ENCODE measurements at places on chromosomes 5 and 9.

DNA sequence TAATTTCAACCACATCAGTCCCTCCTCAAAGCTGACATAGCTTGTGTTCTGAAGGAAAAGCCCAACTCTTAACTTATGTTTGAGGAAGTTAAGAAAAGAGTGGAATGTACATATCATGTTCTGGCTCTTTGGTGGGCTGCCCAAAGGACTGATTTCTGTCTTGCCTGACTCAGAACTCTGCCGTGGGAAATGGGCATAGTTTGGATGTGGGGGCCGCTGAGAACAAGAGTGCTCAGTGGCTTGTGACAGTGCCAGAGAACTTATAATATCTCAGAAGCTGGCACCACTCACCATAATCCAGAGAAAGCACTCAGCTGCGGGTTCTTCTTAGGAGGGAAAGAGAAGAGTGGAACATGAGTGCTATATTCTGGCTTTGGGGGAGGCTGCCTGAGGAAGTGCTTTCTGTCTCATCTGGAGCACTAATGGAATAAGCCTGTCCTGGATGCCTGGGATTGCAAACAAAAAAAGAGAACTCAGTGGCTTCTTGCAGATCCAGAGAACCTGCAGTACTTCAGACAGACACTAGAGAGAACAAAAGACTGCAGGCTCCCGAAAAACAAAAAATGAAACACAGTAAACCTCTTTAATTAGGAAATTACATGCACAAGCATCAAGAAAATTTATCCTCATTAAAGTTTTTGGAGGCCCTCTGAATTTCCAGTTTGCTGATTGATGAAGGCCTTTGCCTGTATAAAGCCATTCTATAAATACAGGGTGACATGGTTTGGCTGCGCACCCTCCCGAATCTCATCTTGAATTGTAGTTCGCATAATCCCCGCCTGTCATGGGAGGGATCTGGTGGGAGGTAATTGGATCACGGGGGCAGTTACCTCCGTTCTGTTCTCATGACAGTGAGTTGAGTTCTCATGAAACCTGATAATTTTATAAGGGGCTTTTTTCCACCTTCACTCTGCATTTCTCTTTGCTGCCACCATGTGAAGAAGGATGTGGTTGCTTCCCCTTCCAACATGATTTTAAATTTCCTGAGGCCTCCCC is 207.0 kb downstream of the DMAC1 start:
- no peak for DNase-seq

- DNase-seq = no peak
Observed at GRCh38 chr5:57687596-57687995, 205.0 kb upstream of the ACTBL2 start.

GRCh38 chr9:34374905-34375552 is 1.7 kb downstream of the MYORG start:
- DNase-seq = no peak

DNA sequence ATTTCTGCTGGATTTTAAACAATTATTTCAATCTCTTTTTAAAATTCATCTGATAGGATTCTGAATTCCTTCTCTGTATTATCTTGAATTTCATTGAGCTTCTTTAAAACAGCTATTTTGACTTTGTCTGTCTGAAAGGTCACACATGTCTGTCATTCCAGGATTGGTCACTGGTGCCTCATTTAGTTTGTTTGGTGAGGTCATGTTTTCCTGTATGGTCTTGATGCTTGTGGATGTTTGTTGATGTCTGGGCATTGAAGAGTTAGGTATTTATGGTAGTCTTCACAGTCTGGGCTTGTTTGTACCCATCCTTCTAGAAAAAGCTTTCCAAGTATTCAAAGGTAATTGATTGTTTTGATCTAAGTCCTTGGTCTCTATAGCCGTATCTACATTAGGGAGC is 39.1 kb downstream of the DENND4C start:
- DNase-seq = no peak

DNA sequence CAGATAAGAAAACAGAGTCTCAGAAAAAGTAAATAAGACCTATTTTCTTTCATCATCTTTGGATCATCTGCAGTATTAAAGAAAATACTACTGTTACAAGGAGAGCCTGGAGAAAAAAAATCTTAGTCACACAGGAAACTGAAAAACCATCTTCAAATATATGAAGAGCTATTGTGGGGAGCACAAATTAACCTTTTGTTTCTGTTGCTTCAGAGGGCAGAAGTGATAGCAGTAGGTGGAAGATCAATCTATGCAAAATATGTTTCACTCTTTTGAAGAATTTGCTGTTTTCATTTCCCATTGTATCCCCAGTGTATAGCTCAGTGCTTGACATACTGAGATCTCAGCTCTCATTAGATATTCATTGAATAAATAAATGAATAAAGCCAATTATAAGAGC is 13.1 kb upstream of the CEMIP2 start:
- no peak for DNase-seq

DNA sequence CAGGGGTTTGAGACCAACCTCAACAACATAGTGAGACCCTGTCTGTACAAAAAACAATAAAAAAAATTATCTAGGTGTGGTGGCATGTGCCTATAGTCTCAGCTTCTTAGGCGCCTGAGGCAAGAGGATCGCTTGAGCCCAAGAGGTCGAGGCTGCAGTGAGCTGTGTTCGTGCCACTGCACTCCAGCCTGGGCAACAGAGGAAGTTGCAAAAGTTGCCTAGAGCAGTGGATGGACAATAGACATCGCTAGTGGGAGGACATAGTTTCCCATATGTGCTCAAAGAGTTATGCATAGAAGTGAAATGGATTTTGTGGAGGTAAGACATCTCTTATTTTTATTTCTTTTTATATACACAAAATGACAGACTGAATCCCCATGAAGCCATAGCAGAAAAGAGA is 19.0 kb downstream of the HNRNPK start:
- DNase-seq = no peak

DNA sequence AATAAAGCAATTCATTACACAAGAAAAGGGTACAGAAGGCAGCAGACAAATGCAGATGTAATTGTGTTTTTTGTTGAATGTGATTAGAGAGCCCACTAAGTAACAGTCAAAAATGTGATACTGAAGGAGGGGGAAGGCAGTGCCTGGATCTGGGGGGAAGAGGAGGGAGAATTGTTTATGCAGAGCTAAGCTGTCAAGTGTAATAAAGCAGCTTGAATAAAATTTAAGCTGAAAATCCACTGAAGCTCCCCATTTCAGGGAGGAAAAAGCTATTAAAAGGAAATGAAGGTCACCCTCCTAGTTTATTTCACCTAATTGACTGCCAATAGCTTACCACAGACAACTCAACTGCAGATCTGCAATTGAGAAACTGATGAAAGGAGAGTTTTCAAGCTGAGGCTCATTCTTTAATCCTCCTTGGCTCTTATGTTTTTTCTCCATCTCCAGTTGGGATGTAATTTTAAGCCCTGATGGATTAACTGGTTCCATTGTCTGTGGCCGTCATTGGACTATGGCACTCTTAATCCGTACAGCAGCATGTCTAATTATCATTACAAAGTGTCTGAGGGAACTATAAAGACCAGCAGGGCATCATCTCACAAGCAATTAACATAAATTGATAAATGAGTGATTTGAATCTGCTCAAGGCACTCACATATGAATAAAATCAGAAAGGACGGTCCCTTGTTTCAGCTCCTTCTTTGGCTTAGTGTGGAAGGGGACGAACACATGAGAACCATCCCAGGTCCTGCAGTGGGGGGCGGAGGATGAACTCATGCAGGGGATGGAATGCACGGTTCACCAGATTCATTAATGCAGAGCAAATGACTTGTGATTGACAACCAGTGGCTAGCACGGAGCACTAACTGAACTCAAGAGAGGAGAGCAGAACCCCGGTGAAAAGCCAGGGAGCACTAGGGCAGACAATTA is 38.5 kb downstream of the TLE1 start:
- no peak for DNase-seq

DNA sequence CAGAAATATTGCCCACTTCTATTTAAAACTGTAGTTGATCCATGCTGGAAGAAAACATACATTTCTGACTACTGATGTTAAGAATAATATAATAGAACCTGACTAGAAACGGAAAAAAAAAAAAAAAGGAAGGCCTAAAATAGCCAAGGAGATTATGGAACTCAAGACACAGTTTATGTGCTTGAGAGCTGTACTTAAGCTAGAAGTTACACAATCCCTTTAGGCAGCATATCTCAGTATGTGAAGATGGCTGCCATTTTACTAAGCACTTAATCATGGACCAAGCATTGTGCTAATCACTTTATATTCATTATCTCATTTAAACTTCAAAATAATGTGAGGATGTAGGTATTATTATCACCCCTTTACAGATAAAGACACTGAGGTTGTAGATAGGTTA is 73.0 kb upstream of the NR4A3 start:
- DNase-seq = no peak

DNA sequence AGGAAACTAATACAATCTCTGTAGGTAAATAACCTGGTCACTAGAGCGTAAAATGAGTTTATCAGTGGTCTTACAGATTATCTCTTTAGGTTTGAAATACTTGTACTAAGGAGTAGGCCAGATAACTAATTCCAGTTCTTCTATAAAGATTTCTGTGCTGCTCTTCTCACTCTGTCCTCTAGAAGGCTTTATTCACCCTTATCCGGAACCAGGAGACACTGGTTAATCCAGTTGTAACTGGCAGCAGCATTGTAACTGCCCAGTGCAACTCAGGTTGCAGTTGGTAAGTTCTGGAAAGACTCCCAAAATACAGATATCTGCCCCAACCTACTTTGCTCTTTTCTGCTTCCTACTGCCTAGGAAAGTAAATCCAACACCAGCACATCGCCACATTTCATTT is 19.8 kb downstream of the C5orf22 start:
- DNase-seq = no peak
